ENCODE measurements at places on chromosomes 12 and 14. TPM values are rescaled to one million over a fixed set of nuclear protein-coding genes. Genes with fewer than 3 reads are reported as not detected.
A peak's percentile ranks its signal among the peaks of the same experiment; 100 is the strongest.

DNA sequence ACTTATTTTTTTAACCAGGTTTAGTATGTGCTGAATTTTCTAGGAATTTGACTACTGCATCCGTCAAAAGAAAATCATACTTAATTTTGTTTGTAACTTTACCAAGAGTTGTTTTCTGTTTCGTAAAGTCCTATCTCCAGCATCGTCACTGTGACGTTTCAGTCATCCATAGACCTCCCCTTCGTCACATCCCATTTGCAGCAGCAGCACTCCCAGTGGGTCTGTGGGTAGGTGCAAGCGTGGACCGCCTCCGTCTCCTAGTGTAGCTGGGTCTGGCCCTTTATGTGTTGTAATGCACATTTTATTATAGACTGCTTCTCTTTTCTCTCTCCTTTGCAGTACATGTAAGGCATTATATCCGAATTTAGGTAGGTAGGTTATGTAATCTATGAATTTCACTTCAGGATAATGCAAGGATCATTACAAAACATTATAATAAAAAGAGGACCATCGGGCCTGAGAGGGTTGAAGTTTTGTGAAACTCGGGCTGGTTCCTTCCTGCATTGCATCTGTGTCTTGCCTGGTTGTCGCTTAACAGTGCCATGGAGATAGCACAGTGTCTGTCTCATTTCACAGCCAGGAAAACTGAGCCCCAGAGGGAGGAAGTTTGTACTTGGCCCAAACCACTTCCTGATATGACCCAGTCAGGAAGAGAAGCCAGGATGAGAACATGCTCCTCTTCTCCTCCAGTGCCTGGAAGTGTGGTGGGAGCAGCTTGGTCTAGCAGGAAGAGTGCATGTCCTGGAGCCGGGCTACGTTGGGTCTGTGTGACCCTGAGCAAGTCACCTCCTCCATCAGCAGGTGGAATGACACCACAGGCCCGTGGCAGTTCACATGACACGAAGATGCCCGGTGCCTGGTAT, 41.3 kb downstream of the EVL start:
- DNase-seq = no peak

The MYF6 gene
- 72.7 TPM for polyA plus RNA-seq

DNA sequence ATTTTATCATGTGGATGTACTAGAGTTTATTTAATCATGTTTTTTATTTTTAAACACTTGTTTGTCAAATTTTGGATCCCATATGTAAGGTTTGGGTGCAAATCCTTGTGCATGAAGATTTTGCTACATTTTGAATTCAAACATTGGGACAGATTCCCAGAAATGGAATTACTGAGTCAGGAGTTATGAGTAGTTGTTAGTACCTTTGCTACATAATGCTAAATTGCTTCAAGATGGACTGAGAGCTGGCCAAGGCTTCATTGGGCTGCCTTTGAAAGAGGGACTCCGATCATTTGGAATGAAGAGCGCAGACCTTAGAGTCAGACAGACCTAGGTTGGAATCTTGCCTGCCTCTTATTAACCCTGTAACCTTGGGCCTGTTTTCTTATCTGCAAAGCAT, 154.9 kb upstream of the PWP1 start:
- peak; percentile 97 for DNase-seq

The TAS2R31 gene
- polyA plus RNA-seq = 1.8 TPM

DNA sequence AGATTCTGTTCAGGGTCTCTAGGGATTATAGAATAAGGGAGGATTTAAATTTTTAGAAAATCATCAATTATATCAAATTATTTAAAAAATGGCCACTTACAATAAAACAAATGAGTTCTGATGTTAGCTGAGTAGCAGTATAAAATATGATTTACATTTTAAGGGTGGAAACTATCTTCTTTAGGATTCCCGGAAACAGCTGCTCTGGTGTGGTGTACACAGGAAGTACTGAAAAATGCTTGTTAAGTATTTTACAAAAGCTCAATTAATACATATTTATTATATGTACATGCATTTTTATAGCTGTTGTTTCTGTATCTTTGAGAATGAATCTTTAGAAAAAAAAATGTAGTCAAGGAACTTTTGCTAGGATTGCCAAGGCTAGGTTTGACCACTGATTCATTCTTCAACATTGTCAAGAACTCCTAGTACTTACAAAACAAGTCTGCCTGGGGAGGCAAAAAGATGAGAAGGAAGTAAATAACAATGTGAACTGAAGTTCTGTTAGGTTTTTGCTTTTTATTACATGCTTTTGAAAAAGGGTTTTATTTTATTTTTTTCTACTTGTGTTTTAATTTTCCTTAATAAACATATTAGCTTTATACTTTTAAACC, 48.0 kb downstream of the ARF6 start:
- peak; percentile 52 for DNase-seq

The PTGER2 gene
- polyA plus RNA-seq = 0.95 TPM

GRCh38 chr14:58151133-58152013, 640 bp downstream of the ARMH4 start:
- DNase-seq = peak; percentile 54

DNA sequence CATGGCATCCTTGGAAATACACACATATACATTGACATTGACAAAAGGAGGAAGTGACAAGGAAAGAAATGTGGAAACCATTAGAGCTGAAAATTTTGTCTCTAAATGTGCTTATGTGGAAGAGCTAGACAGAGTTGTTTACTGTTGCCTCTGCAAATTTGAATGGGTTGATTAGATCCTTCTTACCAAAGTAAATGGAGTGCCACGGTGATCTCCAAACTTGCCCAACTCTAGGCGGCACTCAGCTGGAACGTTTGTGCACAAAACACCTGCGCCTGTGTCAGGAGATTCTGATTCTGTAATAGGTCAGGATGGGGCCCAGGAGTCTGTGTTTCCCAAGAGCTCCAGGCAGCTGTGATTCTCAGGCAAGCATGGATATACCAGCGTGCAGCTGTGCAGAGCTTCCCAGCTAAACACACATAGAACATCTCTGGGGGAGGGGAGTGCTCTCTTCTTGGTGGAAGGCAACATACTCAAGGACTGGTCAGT, 77.8 kb upstream of the BDKRB2 start:
- DNase-seq = peak; percentile 76

- no peak for DNase-seq
These were observed 48.2 kb downstream of the FOXN3 start for GRCh38 chr14:89368490-89369477.

DNA sequence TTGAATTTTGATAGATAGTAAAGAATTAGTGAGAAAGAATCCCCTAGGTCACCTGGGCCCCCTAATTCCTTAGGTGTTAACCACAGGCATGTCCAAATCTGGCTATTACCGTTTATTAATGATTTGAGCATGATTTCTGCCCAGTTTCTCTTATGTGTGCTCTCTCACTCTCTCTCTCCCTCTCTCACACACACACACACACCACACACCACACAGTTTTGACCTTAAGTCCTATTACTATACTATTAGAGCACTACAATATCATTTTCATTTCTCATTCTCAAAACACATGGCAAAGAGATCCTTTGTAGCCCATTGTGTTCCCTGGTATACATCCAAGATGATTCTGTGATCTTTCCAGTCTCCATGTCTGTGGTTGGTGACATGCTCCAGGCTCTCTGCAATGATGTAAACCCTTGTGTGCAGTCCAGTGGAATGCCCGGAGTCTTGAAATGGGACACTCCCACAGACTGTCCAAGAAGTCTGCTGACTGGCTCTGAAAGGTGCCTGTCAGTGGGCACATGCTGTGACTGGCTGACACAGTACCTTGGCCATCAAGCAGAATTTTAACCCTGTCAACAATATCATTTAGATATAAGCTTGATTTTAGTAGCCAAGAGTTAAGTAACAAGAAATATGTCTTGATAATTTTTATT, 96.2 kb downstream of the FIGNL2 start:
- DNase-seq = peak; percentile 87

DNA sequence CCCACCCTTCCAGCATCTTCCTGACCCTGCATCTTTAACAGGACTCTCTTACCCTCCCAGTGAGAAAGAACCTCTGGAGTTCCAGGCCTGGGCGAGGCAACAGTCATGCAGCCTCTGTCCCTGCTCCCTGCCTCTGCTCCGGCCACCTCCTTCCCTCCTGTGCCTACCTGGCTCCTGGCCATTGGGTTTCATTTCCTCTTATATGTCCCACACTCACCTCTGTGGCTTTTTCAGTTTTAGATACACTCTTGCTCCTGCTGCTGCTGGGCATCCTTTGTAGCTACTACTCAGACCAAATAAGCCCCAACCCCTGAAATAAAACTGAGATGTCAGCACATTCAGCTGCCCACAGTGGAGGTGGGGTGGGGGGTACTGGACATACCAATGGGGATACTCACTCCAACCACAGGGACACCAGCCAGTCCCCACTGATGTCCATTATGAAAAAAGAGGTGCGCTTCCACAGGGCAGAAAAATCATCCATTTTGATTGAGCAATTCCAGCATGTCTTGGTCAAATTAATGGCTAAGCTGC, 99.1 kb upstream of the NRXN3 start:
- no peak for DNase-seq

The ALDH1L2 gene
- polyA plus RNA-seq = 3.7 TPM

Measured in muscle of leg (tissue), 16 donors.